Cardiac muscle cell (in vitro differentiated cells and primary cell): ENCODE measurements at places on chromosomes 1 and 21. TPM values are rescaled to one million over a fixed set of nuclear protein-coding genes. Genes with fewer than 3 reads are reported as not detected.

GRCh38 chr1:85445906-85446305, 19.1 kb downstream of the DDAH1 start:
- no peak for DNase-seq

- DNase-seq = peak; percentile 47
Measured at GRCh38 chr1:162003830-162004215, 19.8 kb downstream of the OLFML2B start.

DNA sequence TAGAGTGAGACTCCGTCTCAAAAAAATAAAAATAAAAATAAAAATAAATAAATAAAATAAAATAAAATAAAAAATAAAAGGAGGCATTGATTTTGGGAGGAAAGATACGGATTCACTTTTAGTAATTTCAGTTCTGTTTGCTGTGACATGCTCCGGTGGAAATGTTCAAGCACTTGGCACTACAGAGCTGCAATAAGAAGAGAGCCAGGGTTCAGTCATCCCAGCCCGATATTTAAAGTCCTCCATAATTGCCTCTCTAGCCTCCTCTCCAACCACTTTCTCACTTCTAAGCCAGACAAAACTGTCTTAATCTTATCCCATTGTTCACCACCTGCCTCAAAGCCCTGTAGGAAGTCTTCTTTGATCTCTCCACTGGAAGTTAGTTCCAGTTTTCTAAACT, 55.0 kb upstream of the MACF1 start:
- DNase-seq = no peak

GRCh38 chr1:226875641-226876295, 5.4 kb downstream of the PSEN2 start:
- peak; percentile 57 for DNase-seq

- no peak for DNase-seq
Measured at GRCh38 chr1:182476625-182477024, 26.7 kb downstream of the RGSL1 start.

DNA sequence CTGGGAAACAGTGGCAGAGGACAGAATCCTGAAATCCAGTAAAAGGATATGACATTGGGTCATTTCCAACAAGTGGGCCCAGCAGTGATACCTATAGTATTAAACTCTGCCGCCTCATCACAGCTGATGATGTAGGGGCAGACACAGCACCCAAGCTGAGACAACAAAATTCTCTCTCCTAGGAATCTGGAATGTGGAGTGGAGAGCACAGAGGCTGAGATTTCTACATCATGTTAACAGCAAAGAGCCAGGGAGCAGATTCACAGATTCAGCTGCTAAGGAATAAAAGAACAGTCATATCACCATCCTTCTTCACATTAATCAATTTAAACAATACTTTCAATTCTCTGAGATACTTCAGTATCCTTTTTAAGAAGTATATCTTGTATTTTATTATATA, 61.9 kb downstream of the CRP start:
- peak; percentile 34 for DNase-seq

GRCh38 chr1:26540351-26540750, 10.8 kb downstream of the RPS6KA1 start:
- DNase-seq = no peak

GRCh38 chr1:90192408-90192807, 197.5 kb downstream of the ZNF326 start:
- no peak for DNase-seq

- no peak for DNase-seq
Measured at GRCh38 chr1:46687921-46688509, 16.4 kb downstream of the TEX38 start.

DNA sequence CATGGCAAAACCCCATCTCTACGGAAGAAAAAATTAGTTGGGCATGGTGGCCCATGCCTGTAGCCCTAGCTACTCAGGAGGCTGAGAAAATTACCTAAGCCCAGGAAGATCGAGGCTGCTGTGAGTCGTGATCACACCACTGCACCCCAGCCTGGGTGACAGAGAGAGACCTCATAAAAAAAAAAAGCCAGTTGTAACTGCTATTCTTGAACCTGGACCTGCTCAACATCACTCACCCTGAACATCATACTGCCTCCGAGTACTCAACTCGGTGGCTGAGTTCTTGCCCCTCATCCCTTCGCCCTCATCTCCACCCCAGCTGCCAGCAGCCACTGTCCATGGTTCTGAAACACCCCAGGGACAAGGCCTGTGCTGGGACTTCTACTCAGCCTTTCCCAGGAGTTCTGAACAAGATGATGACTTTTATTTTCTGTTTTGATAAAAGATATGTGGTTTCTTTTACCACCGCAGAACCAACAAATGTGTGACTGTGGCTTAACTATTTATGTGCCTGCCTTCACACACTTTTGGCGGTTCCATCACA, 5.4 kb upstream of the DISP3 start:
- DNase-seq = peak; percentile 27

GRCh38 chr1:42135426-42135825, 17.8 kb upstream of the GUCA2B start:
- DNase-seq = peak; percentile 25

GRCh38 chr1:23098463-23099170, 70.0 kb downstream of the LUZP1 start:
- peak; percentile 83 for DNase-seq

DNA sequence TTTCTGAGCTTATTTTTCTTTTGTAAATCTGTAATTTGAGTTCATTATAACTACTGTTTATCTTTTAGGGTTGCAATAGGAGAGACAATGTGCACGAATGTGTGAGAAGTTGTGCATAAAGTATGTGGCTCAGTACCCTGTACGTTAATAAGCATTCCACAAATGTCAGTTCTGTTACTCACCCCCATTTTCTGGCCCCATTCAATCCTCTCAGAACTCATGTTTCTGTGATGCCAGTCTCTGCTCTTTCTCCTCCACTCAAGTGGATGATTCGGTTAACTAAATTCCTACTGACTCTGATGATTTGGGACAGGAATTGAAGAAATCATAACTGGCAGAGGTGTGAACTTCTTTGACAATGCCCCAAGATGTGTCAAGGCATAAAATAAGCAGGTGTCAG, 10.2 kb upstream of the DMRTB1 start:
- no peak for DNase-seq

GRCh38 chr1:50098591-50099021, 10.1 kb upstream of the ELAVL4 start:
- no peak for DNase-seq

DNA sequence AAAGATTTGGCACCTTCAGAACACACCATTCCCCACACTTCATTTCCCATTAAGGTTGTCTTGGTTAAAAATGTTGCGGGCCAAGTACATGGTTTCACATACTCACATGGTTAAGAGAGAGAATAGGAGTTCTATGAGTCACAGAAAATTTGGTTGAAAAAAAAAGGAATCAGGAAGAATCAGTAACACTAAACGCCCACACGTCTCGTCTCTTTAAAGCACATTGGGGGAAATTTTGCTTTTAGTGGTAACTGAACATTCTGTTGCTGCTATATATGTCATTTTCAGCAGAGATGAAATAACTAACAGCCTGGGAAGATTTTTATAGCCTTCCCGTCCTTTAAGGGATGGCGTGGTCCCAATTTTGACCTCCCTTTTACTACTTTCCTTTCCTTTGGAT, 132.9 kb upstream of the ERG start:
- no peak for DNase-seq

- DNase-seq = no peak
Measured at GRCh38 chr1:65006806-65007205, 40.5 kb upstream of the JAK1 start.

- DNase-seq = no peak
Measured at GRCh38 chr21:43937051-43937832, 72.2 kb downstream of the AGPAT3 start.

DNA sequence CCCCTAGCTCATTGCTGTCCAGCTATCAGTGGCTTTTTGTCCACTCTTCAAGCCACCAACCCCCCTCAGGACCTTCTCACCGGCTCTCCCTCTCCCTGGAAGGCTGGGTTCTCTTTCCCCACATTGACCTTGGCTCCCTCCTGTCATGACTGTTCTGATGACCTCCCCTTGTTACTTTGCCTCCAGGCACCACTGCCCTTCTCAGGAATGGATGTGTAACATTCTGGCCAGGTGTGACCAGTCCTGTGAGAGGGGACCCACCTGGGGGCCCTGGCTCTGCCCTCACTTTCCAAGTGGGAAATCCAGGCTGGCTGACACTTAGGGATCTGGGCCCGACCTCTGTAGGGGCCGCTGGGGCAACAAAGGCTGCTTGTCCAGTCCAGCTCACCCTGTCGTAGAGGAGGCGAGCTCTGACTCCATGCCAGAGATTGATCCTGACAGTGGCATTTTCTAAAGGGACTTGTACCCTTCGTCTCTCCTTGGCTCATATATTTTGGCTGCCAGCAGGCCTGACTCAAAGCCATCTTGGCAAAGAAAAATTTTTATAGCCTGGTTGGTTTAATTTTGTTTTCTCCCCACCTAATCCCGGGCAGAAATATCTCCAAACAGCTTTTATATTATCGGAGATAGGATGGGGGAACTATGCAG, 37.9 kb upstream of the USP24 start:
- no peak for DNase-seq

DNA sequence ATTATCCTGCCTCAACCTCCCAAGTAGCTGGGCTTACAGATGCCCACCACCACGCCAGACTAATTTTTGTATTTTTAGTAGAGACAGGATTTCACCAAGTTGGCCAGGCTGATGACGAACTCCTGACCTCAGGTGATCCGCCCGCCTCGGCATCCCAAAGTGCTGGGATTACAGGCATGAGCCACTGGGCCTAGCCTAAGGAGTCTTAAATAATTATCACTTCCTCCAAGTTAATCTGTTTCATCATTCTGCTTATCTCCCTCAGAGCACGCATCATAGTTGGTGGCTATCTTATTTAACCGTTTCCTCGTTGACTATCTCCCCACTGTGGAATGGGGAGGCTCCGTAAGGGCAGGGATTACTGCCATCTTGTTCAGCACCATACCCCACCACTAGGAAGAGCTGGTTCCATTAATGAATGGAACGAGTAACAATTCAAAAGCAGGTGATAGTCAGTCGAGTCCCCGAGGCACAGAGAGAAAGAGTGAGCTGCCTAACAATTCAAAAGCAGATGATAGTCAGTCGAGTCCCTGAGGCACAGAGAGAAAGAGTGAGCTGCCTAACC, 52.7 kb downstream of the GLUL start:
- no peak for DNase-seq

DNA sequence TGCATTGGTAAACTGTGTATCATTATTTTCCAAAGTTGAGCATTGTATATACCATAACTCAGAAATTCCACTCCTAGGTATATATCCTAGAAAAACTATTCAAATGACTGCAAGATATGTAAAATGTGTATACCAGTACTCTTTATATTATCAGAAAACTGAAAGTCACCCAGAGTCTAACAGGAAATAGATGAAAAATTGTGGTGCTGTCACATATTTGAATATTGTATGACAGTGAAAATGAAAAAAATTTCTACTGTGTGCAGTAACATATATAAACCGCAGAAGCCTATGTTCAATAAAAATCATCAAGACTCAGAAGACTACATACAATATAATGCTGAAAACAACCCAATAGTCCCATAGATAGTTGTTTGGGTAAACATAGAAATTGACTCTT, 74.4 kb upstream of the LYPLAL1 start:
- no peak for DNase-seq

DNA sequence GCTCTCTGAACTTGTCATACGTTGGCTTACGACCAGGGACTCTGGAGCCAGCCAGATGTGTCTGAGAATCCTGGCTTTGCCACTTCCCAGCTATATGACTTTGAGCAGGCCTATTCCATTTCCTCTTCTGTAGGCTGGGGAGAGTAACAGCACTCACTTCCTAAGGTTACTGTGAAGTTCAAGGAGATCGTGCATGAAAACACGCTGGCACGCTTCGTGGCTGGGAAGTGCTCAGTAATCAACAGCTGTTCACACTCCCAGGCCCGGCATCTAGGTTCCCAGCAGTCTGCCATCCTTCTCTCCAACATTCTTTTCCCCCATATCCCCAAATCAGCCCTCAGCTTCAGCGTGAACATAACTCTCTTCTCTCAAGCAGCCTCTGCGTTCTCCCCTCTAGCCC, 2.0 kb downstream of the ASCL5 start:
- DNase-seq = peak; percentile 13

- no peak for DNase-seq
Measured at GRCh38 chr1:155681776-155682175, 6.8 kb downstream of the YY1AP1 start.

GRCh38 chr1:193937308-193937707, 750.9 kb upstream of the B3GALT2 start:
- no peak for DNase-seq

GRCh38 chr1:56806804-56807203, 12.4 kb downstream of the FYB2 start:
- DNase-seq = no peak

GRCh38 chr1:222750651-222751050, 13.6 kb downstream of the FAM177B start:
- no peak for DNase-seq

DNA sequence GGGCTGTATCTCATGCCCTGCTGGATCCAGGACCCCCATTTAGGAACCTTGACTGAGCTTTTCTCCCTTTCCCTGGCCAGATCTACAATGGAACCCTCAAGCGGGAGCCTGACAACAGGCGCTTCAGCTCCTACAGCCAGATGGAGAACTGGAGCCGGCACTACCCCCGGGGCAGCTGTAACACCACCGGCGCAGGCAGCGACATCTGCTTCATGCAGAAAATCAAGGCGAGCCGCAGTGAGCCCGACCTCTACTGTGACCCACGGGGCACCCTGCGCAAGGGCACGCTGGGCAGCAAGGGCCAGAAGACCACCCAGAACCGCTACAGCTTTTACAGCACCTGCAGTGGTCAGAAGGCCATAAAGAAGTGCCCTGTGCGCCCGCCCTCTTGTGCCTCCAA, 29.8 kb downstream of the PKP1 start:
- no peak for DNase-seq

- peak; percentile 87 for DNase-seq
Measured at GRCh38 chr21:38460171-38460742, 38.0 kb downstream of the ERG start.

DNA sequence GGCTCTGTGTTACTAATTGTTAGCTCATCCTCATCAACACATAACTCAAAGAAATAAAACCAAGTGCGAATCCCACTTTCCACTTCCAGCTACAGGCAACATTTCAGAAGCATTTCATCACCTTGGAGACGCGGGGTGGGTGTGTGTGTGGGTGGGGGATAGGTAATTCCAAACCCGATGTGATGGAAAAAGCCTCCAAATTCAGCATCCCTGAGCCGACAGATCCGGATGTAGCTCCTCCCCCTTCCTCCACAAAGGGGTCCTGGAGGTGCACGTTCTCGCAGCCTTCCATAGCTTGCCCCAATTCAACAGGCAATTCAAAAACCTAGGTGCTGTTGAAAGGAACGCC, 486 bp downstream of the HSPA13 start:
- DNase-seq = peak; percentile 44

The UBL4B gene
- 0.09 TPM in 1 of 2 replicates, not detected in the other for total RNA-seq

The GFI1 gene
- total RNA-seq = 0.12 and 0.32 TPM in 2 replicates

The COL6A2 gene
- 212 and 260 TPM in 2 replicates for total RNA-seq

The RALGPS2 gene
- 27.3 and 49.5 TPM in 2 replicates for total RNA-seq

The PLD5 gene
- 0.03 and 0.18 TPM in 2 replicates for total RNA-seq

The PCNX2 gene
- total RNA-seq = 5.1 and 6.4 TPM in 2 replicates

The FBXO2 gene
- 15.8 and 20.9 TPM in 2 replicates for total RNA-seq

The CELA3B gene
- total RNA-seq = not detected in 2 replicates

The EPHB2 gene
- 58.2 and 96.3 TPM in 2 replicates for total RNA-seq

The TSPEAR gene
- 2.8 and 3.2 TPM in 2 replicates for total RNA-seq
